ENCODE measurements at places on chromosomes 6 and 20. TPM values are rescaled to one million over a fixed set of nuclear protein-coding genes. Genes with fewer than 3 reads are reported as not detected.

DNA sequence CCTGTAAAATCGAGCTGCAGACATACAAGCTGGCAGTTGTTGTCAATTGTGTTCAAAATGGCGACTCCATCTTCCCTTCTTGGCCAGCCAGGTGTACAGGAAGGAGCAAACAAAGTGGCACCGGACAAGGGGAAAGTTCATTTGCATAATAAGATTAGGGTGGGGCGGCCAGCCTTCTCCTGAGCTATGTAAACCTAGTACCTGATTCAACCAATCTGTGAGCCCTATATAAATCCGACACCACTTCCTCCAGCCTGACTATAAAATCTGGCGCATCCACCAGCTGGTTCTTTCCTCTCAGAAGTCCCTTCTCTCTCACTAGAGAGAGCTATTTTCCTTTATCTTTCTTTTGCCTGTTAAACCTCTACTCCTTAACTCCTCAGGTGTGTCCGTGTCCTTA is 8.1 kb upstream of the HBS1L start:
- DNase-seq, result no peak

DNA sequence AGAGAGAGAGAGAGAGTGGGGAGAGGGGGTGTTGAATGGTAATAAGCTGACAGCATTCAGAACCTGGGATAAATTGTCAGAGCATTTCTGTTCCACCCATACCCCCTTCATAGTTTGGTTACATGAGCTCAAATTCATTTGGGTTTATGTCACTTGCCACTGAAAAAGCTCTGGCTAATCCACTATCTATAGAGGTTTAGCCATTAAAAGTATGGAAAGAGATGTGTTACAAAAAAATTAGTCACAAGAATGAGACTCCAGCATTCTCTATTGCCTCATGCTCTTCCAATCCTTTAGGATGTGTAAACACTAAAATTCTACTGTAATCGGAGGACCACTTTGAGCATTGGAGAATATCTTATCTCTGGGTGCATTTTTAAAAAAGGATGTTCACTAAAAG is 297.6 kb upstream of the TCF21 start:
- DNase-seq, result no peak

GRCh38 chr6:390914-391558 is 516 bp upstream of the IRF4 start:
- DNase-seq, result no peak

DNA sequence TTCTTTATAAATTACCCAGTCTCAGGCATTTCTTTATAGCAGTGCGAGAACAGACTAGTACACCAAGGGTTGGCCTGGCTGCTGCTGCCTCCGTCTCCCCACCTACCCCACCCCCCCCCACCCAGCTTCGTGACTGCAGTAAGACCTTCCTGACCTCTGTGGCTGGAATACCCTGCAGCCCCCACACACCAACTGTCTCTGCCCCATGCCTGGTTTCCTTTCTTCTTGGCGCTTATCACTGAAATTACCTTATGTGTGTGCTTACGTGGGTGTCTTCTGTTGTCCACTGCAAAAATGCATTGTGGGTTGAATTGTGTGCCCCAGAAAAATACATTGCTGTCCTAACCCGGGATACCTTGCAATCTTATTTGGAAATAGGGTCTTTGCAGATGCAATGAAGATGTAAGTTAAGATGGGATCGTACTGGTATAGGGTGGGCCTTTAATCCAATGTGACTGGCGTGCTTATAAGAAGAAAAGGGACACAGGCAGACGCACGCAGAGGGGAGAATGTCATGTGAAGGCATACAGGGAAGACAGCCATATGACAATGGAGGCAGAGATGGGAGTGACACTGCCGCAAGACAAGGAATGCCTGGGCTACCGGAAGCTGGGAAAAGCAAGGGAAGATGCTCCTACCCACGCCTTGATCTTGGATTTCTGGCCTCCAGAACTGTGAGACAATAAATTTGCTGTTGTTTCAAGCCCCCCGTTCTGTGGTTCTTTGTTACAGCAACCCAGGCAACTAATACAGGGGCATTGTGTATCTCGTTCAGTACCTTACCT is 15.4 kb downstream of the SYNJ2 start:
- DNase-seq, result no peak

GRCh38 chr20:38897267-38897666 is 28.9 kb upstream of the FAM83D start:
- no peak for DNase-seq

WFDC5 gene
- total RNA-seq, result not detected

IL20RA gene
- total RNA-seq, result 0.93 TPM

CCND3 gene
- 104 TPM for total RNA-seq

DNA sequence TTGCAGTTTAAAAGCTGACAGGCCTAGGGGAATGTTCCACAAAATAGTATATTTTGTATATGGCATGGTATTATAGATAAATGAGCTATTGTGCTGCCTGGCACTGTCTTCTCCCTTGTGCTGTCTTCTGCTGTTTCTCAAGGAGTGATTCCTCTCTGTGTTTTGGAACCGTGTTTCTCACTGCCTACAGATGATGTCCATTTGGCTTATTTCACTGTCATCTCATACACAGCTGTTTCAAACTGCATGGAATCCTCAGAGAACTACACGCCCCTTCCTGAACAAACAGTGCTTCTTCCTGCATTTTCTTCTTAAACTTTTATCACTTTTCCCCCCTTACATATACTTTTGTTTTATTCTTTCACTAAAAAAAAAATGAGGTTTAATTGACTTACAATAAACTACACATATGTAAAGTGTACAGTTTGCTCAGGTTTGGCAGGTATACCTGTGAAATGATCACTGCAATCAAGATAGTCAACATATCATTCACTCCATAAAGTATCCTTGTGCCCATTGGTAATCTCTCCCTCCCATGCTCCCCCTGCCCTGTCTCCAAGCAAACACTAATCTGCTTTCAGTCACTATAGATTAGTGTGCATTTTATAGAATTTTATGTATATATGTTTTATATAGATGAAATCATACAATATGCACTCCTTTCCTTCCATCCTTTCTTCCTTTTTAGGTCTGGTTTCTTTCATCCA is 43.0 kb downstream of the CBFA2T2 start:
- DNase-seq, result no peak

UNC5CL gene
- 0.48 TPM for total RNA-seq

DNA sequence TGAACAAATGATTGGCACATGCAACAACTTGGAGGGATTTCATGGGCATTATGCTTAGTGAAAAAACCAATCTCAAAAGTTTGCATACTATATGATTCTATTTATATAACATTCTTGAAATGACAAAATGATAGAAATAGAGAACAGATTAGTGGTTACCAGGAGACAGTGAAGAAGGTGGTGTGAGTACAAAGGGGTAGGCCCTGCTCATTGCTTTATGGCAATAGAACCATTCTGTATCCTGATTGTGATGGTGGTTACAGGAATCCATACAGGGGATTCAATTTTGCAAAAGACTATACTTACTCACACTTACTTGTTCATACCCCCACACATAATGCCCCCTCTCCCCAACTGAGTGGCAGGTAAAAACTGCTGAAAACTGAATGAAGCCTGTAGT is 30.2 kb upstream of the LAMA4 start:
- no peak for DNase-seq

DNA sequence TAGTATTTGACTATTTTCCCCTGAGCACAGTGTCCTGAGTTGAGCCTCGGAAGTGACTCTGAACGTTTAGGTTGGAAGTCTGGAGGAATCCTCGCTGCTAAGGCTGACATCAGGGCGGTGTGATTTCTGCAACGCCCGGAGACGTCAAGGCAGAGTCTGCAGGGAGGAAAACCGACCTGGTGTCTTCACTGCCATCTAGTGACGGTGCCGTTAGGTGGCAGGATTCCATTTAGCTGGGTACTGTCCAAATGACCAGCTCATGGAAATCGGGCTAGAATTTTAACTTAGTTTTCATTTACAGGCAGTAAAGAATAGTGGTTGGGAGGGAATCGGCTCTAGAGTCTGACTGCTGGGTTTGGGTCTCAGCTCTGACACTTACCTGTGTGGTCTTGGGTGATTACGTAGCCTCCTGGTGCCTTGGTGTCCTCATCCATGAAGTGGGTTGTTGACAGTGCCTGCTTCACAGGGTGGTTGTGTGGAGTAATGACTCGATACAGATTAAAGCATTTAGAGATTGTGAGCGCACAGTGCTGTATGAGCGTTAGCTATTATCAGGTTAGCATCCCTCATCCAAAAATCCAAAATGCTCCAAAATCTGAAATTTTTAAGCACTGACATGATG is 35.0 kb downstream of the FOXF2 start:
- no peak for DNase-seq

- DNase-seq, result no peak
Measured at GRCh38 chr6:34333858-34334257, 58.6 kb downstream of the NUDT3 start.

Measured in mesenteric fat pad (tissue), 1 donor.